ENCODE measurements at places on chromosomes 3 and 15. TPM values are rescaled to one million over a fixed set of nuclear protein-coding genes. Genes with fewer than 3 reads are reported as not detected.

KCNAB1 gene
- total RNA-seq, result 1.8 TPM

AMT gene
- total RNA-seq, result 32.8 TPM

VWA5B2 gene
- total RNA-seq, result 67.9 TPM

ACKR4 gene
- total RNA-seq, result not detected

ISL2 gene
- 0.36 TPM for total RNA-seq

HRG gene
- not detected for total RNA-seq

FEZF2 gene
- not detected for total RNA-seq

SYNPR gene
- total RNA-seq, result 13.3 TPM

ARHGEF26 gene
- 10.8 TPM for total RNA-seq

CTXN2 gene
- total RNA-seq, result 0.38 TPM

CFAP100 gene
- 0.79 TPM for total RNA-seq

SNX1 gene
- 95.9 TPM for total RNA-seq

PRR23A gene
- total RNA-seq, result not detected

NEIL1 gene
- total RNA-seq, result 79.2 TPM

ARNT2 gene
- 37.3 TPM for total RNA-seq

C2CD4B gene
- total RNA-seq, result 0.69 TPM

THSD4 gene
- 6.8 TPM for total RNA-seq

GOLGA6L2 gene
- total RNA-seq, result 0.12 TPM

XYLB gene
- total RNA-seq, result 7.0 TPM

RTP3 gene
- total RNA-seq, result not detected

KBTBD12 gene
- total RNA-seq, result 0.29 TPM

ATP6V1A gene
- 71.0 TPM for total RNA-seq

SOX14 gene
- total RNA-seq, result not detected

GOLGA6B gene
- total RNA-seq, result not detected
